ENCODE measurements at places on chromosomes 12 and 14.

DNA sequence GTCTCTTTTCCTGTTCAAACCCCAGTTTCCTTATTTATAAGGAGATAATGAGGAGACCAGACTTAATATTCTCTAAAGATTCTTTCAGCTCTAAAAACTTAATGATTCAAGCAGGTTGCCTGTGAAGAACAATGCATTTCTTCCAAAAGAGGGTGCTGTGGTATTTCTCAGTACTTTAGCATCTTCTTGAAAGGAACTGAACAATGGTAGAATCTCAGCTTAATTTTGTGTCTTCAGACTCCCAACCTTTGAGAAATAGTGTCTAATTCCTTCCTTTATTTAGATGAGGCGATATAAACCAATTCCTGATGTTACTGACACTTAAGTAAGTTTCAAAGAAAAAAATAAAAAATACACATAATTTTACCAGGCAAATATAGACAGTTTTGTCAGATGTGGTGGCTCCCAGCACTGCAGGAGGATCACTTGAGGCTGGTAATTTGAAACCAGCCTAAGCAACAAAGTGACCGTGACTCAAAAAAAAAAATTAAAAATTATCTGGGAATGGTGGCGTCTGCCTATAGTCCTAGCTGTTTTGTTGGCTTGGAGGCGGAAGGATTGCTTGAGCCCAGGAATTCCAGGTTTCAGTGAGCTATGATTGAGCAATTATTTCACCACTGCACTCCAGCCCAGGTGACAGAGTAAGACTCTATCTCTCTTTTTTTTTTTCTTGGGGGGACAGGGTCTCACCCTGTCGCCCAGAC, 76.9 kb upstream of the PSMA6 start:
- no peak for DNase-seq

- DNase-seq, result no peak
Observed at GRCh38 chr14:61927060-61927459, 164.8 kb downstream of the SNAPC1 start.

GRCh38 chr14:20998139-20998538, 954 bp upstream of the SLC39A2 start:
- no peak for DNase-seq

DNA sequence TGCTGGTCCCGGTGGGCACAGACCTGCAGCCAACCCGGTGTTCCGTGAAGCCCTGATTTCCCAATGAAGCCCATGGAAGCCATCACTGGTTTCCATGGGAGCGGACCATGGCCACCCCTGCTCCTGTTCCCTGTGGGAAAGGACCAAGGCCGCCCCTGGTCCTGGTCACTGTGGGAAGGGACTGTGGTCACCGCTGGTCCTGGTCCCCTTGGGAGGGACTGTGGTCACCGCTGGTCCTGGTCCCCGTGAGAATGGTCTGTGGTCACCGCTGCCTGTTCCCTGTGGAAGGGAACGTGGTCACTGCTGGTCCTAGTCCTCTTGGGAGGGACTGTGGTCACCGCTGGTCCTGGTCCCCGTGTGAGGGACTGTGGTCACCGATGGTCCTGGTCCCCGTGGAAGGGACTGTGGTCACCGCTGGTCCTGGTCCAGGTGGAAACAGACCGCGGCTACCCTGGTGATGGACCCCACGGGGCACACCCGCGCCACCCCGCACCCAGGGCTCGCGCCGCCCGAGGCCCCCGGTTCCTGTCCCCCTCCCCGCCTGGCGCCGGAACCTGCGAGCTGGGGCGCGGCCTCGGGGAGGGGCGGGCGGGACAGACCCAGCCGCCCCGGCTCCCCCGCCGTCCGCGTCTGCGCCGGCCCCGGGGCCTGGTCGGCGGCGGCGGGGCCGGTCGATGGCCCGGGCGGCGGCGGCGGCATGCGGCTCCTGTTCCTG, at the start of gene GLT1D1:
Gene GLT1D1, plus strand, starts transcription at position 594 of the 715 bp plus-strand sequence. Its CDS starts 104 bp downstream, at position 698.
- no peak for DNase-seq

GRCh38 chr12:21675641-21676040, 18.0 kb upstream of the LDHB start:
- DNase-seq, result no peak

DNA sequence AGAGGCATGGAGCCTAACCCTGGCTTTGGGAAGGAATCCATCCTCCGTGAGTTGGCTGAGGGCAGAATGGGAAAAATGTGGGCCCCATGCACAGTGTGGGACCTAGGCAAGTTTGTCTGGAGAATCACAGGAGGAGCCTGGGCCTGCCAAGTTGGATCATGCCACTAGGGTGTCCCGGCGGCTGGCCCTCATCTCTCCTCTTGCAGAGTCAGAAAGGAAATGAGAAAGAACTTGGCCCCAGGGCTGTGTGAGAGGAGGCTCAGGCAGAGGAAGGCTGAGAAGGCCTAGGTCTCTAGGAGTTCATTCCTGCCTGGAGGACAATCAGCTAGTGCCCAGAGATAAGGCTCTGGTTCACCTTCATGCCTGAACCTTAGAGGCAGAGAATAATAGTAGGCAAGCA, 2.5 kb upstream of the ESRRB start:
- DNase-seq, result no peak

DNA sequence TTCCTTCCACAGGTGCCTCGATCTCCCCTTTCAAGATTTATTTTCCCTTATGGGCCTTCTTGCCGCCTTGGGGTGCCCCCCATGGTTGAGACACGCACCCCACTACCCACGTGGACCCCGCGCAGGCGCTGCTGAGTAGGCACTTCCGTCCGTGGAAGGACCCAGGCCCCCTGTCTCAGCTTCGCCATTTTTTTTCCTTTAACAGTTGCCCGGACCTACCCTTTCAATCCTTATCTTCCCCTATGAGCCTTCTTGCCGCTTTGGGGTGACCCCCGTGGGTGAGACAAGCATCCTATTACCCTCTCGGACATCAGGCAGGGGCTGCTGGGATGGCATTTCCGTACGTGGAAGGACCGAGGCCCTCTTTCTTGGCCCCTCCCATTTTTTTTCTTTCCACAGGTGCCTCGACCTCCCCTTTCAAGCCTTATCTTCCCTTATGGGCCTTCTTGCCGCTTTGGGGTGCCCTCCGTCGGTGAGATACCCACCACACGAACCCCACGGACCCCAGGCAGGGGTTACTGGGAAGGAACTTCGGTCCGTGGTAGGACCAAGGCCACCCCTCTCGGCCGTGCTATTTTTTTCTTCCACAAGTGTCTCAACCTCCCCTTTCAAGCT, 268.2 kb downstream of the ALG10 start:
- no peak for DNase-seq

GRCh38 chr12:6828781-6829535, 751 bp downstream of the P3H3 start:
- peak; percentile 56 for DNase-seq

Measured in activated T-cell treated with anti-CD3 and anti-CD28 coated beads, Interleukin-2, amount 50 U/mL, for 72 hours (primary cell).